NCI-H2081 (cell line): ENCODE measurements at places on chromosomes 2 and 18.

- DNase-seq = no peak
These were observed 57.3 kb upstream of the SP3 start for GRCh38 chr2:174022431-174022830.

- no peak for DNase-seq
These were observed 49.0 kb downstream of the STRADB start for GRCh38 chr2:201500534-201500933.

DNA sequence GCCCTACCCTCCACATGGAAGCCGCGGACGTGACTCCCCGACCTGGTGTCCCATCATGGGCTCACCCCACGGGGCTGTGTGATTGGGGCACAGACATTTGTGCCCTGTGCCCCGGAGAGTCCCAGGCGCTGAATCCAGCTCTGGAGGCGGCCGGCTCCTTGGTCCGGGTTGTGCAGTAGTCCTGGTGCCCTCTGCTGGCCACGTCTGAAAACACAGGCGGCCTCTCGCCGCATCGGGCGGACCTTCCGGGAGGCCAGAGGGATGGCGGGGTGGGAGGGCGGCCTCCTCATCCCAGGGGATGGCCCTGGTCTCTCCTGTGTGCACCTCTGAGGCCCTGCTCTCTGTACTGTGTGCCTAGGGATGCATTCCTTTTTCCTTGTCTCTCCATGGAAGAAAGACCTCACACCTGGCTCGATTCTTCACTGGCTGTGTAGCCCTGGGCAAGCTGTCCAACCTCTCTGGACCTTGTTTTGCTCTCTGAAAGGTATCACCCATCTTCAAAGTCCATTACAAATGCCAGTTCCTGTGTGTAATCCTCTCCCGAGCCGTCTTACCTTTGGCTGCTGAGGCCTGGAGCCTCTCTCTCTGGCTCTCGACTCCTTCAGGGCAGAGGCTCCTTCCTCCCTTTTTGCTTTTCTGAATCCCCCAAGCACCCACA is 27.6 kb downstream of the CELF4 start:
- DNase-seq = peak; percentile 49

GRCh38 chr2:128455721-128456050 is 137.0 kb upstream of the HS6ST1 start:
- DNase-seq = no peak

- DNase-seq = no peak
These were observed 54.6 kb downstream of the LAMA3 start for GRCh38 chr18:23743733-23744333.
